ENCODE measurements at places on chromosomes 6 and 20. TPM values are rescaled to one million over a fixed set of nuclear protein-coding genes. Genes with fewer than 3 reads are reported as not detected.

Gene TM9SF4
- 28.4 TPM for total RNA-seq

Gene GINS1
- not detected for total RNA-seq

Gene RIPPLY2
- total RNA-seq = not detected

Gene SCRT2
- total RNA-seq = not detected

Gene MOXD1
- total RNA-seq = 1.5 TPM

Gene HTR1E
- 0.60 TPM for total RNA-seq

Gene ID1
- total RNA-seq = 64.2 TPM

Gene OPN5
- total RNA-seq = not detected

Gene SASH1
- total RNA-seq = 8.9 TPM

Gene SEL1L2
- not detected for total RNA-seq

DNA sequence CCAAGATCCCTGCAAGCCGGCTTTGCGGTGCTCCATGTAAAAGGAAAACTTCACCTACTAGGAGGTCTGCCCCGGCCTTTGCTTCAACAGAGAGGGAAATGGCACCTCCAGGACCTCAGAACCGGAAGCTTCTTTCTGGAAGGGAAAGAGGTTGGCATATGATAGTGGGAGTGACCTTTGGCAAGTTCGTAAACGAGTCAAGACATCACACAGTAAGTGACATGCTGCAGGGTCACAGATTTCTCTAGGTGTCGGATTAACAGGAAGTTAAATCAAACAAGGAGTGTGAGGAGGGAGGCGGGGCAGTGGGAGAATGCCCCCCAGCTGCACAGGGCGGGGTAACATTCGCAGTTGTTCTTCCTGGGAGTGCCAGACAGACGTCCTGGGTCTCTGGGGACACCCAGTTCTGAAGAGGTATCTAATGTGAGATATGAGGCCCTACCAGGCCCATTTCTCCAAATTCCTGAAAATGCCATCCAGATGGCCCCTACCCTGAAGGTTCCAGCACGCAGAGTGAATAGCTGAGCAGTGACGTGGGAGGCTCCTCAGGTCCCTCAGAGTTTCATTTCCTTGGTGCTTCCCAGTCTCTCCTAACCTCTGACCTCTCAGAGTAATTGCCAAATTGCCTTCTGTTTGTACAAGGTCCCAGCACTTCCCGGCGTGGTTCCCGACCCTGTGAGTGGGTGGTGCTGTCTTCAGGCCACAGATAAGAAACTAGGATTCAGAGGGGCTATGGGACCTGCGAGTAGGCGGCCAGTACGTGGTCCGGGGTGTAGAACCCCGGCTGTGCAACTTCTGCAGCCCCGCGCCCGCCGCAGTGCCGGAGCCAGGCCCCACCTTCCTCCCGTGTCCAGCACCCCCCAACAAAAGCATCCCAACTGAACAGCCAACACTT is 1.9 kb downstream of the RRBP1 start:
- DNase-seq = peak; percentile 56
- peak overlapping the region; percentile 66 for H3K4me3 ChIP-seq
- peaks cover 4% of the 10 kb centered on the region for H3K4me1 ChIP-seq
- H3K36me3 ChIP-seq = no peaks in the 10 kb centered on the region
- no peaks in the 10 kb centered on the region for H3K27me3 ChIP-seq

- no peaks in the 10 kb centered on the region for H3K36me3 ChIP-seq
- peaks cover 4% of the 10 kb centered on the region for H3K4me1 ChIP-seq
- no peak overlapping the region for H3K27ac ChIP-seq
- no peak overlapping the region for H3K4me3 ChIP-seq
- no peaks in the 10 kb centered on the region for H3K27me3 ChIP-seq
These were observed 49.5 kb downstream of the TOX2 start for GRCh38 chr20:43963872-43964791.

GRCh38 chr20:10111139-10111958 is 76.6 kb downstream of the ANKEF1 start:
- H3K36me3 ChIP-seq = no peaks in the 10 kb centered on the region
- H3K27me3 ChIP-seq = no peaks in the 10 kb centered on the region
- DNase-seq = no peak

DNA sequence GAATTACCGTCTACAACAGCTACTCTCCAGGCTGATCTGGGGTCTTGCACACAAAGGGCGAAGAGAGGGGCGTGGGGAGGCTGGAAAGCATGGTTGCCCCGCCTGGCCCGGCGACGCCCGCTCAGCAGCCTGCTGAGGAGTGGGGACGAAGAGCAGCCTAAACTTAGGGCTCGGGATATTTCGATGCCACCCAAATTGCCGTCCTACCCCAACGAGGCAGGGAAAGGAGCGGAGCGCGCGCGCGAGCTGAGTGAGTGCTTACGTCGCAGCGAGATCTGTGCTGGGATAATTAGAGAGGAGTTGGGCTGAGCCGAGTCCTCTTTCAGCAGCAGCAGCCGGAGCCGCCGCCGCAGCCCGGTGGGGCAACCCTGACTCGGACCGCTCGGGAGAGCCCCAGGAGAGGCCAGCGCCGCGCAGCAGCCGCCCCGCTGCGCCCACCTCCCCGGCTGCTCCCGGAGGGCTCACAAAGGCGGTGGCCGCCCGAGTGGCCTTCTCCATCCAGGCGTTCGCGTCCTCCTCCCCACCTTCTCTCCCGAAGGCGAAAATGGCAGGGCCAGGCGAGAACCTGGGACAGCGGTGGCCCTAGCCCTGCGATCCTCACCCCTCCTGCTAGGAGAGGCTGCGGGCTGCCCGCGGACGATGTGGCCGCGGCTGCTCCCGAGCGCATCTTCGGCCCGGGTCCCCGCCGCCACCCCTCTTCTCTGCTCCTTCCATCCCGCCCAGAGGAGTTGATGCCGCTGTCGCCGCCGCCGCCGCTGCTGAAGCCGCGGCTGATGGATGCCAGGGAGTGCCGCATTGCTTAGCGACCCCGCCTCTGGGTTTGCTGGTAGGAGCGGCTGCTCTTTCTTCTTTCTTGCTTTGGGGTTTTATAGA is at the start of gene CLVS2:
CLVS2 (plus strand) TSS at position 315 of the 873 bp plus-strand sequence. CDS start 1,543 bp downstream, outside the sequence.
- peak within 1 kb of the TSS; percentile 46 for H3K4me3 ChIP-seq
- no peak for DNase-seq
- H3K4me1 ChIP-seq = peaks cover 4% of the 10 kb centered on the region

DNA sequence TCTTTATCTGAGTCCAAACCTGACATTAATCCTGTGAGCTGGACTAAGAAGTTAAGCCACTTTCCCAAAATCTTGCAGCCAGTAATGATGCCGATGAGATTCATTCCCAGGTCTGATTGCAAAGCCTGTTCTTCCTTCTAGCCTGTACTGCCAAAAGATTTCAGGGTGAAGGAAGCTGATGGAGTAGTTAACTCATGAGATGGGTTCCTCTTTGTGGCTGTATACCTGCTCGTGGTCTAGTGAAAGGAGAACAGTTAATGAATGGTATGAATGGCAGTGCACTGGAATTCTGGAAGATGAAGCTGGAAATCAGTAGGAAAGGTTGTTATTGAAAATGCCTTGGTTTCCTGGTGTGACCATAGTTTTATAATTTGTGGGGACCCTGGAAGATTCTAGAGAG is 112.0 kb downstream of the FYN start:
- H3K4me1 ChIP-seq = peaks cover 6% of the 10 kb centered on the region
- no peak overlapping the region for H3K4me3 ChIP-seq
- no peak for DNase-seq
- no peak overlapping the region for H3K27ac ChIP-seq
- H3K36me3 ChIP-seq = no peaks in the 10 kb centered on the region

- DNase-seq = no peak
- no peak overlapping the region for H3K4me3 ChIP-seq
- no peaks in the 10 kb centered on the region for H3K27me3 ChIP-seq
These were observed 29.4 kb upstream of the CLIC5 start for GRCh38 chr6:46044881-46045617.

DNA sequence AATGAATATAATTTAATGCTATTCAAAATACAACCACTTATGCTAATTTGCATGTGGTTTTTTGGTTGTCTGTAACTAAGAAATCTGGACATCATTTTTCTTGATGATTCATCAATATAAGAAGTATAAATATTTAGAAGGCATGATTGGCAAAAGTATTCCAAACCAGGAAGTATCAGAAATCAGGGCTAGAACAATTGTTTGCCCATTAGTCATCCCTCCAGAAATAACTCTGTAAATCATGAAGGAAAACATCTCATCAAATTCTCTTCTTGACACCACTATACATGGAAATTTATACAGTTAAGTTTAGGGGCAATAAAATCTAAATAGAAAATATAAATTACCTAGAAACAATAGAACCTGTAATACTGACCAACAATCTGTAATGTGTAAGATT is 554.7 kb upstream of the HS3ST5 start:
- no peaks in the 10 kb centered on the region for H3K4me1 ChIP-seq
- H3K27ac ChIP-seq = no peak overlapping the region
- H3K4me3 ChIP-seq = no peak overlapping the region
- H3K36me3 ChIP-seq = no peaks in the 10 kb centered on the region
- DNase-seq = no peak

DNA sequence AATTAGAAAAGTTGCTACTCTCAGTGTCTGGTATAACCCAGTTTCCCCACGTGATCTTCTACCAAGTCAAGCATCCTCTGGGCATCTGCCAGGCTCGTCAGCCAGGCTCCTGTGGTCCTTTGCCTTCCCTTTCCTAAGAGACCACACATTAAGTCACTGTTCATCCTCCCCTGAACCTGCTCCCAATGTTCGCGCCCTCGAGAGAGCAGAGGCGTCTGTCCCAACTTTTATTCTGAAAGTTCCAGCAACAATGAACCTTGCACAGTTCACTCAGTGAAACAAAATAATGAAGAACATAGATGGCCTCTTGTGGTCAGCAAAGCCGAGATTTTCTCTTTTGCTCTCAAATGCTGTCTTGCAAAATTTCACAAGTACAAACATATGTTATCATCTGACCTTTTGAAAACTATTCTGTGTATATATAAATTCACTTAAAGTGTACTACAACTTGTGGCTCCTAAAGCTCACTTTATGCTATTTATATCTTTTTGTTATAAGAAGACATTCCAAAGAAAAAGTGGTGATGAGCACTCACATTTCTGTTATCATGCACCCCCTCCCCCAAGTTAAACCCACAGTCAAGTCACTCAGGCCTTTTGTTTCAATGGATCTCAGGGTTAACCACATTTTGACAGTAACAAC is 39.2 kb upstream of the NHSL1 start:
- no peak for DNase-seq
- H3K36me3 ChIP-seq = no peaks in the 10 kb centered on the region
- H3K27ac ChIP-seq = no peak overlapping the region

GRCh38 chr20:38303908-38304379 is at the start of gene BPI:
Gene BPI (plus strand): TSS chr20:38304156. CDS start chr20:38304224, 68 bp downstream.
- peaks cover 4% of the 10 kb centered on the region for H3K4me1 ChIP-seq
- H3K27ac ChIP-seq = no peak within 1 kb of the TSS
- H3K36me3 ChIP-seq = no peaks in the 10 kb centered on the region
- no peak for DNase-seq

GRCh38 chr6:151763303-151763702 is 44.2 kb upstream of the ESR1 start:
- peaks cover 4% of the 10 kb centered on the region for H3K4me1 ChIP-seq
- peak overlapping the region; percentile 4 for H3K27ac ChIP-seq
- H3K27me3 ChIP-seq = no peaks in the 10 kb centered on the region
- peak; percentile 27 for DNase-seq
- H3K4me3 ChIP-seq = peak overlapping the region; percentile 37

GRCh38 chr6:160439751-160440150 is 91.6 kb downstream of the SLC22A3 start:
- no peak for DNase-seq
- no peaks in the 10 kb centered on the region for H3K4me1 ChIP-seq
- no peak overlapping the region for H3K27ac ChIP-seq

DNA sequence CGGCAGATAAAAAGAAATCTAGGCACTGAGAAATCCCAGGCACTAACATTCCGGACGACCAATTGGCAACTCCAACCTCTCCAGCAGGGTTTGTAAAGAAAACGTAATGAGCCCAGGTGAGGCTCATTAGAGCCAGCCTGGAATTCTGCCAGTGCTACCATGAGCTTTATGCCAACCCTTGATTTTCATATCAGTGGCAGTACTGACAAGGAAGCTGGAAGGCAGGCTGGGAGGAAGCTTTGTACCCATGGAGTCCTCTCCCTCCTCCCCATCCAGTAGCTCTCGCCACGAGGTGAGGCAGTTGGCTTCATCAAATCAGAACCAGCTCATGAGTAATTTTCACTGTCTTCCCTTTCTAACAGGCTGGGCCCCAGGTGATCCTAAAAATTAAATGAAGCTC is 250.2 kb downstream of the ZNF217 start:
- H3K4me3 ChIP-seq = no peak overlapping the region
- H3K4me1 ChIP-seq = no peaks in the 10 kb centered on the region
- no peak for DNase-seq
- H3K27ac ChIP-seq = no peak overlapping the region

DNA sequence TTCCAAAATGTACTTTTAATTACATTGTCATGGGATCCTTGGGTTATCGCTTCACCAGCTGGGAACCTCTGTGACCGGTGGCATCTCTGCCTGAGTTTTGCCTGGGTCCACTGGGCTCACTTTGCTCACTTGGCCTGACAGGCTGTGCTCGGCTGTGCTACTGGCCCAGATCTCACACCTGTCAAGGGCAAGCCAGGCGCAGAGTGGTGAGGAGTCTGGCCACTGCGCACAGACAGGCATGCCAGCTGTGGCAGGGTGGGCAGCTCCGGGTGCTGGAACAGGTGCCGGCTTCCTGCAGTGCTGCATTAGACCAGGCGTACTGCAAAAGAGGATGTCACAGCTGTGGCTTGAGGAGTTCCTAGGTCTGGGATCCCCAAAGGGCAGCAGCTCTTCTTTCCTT is 489.8 kb downstream of the TENT5A start:
- H3K4me3 ChIP-seq = no peak overlapping the region
- no peaks in the 10 kb centered on the region for H3K36me3 ChIP-seq
- no peaks in the 10 kb centered on the region for H3K4me1 ChIP-seq
- no peak overlapping the region for H3K27ac ChIP-seq
- DNase-seq = no peak
- no peaks in the 10 kb centered on the region for H3K27me3 ChIP-seq

GRCh38 chr20:653110-653589 is at the start of gene SRXN1:
Gene SRXN1 (minus strand): TSS chr20:653200. CDS start chr20:653185, 15 bp downstream.
- peak; percentile 93 for DNase-seq
- peaks cover 4% of the 10 kb centered on the region for H3K4me1 ChIP-seq
- H3K27ac ChIP-seq = peak within 1 kb of the TSS; percentile 88
- H3K4me3 ChIP-seq = peak within 1 kb of the TSS; percentile 56
- H3K36me3 ChIP-seq = no peaks in the 10 kb centered on the region

GRCh38 chr6:108591040-108591816 is 30.5 kb downstream of the FOXO3 start:
- H3K4me3 ChIP-seq = peak overlapping the region; percentile 8
- DNase-seq = no peak
- H3K36me3 ChIP-seq = no peaks in the 10 kb centered on the region
- H3K27me3 ChIP-seq = no peaks in the 10 kb centered on the region

GRCh38 chr20:17556837-17557674 is 12.8 kb upstream of the DSTN start:
- H3K27me3 ChIP-seq = no peaks in the 10 kb centered on the region
- H3K27ac ChIP-seq = peak overlapping the region; percentile 69
- H3K4me1 ChIP-seq = peaks cover 9% of the 10 kb centered on the region
- peak; percentile 66 for DNase-seq

GRCh38 chr20:50730765-50731054 is 670 bp upstream of the PARD6B start:
- no peaks in the 10 kb centered on the region for H3K27me3 ChIP-seq
- peaks cover 2% of the 10 kb centered on the region for H3K4me1 ChIP-seq
- peak overlapping the region; percentile 60 for H3K4me3 ChIP-seq
- H3K36me3 ChIP-seq = no peaks in the 10 kb centered on the region
- no peak for DNase-seq
- peak overlapping the region; percentile 40 for H3K27ac ChIP-seq

Data from ovary (tissue), 10 donors.